Ecto neural progenitor cell (in vitro differentiated cells): ENCODE measurements at places on chromosomes 12 and 14.

GRCh38 chr12:85468356-85469157 is 188.5 kb downstream of the ALX1 start:
- DNase-seq = peak; percentile 55

DNA sequence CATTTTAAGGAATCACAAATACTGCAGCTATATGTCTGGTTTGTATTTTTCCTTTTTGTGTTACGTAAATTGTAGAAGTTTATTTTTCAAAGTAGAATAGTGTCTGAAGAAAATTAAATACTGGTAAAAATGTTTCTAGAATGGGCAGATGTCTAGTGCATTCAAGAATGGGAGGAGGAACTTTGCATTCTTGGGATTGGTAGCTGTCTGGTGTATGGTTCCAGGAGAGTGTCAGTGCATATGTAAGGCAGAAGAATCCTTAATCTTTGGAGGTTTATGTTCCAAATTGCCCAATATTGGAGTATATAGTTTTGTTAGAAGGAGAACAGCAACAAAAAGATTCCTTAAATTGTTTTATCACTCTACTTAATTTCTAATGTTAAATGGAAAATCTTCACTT is 13.5 kb downstream of the PAPOLA start:
- no peak for DNase-seq

- no peak for DNase-seq
Measured at GRCh38 chr12:41468341-41468740, 280.2 kb downstream of the PDZRN4 start.

DNA sequence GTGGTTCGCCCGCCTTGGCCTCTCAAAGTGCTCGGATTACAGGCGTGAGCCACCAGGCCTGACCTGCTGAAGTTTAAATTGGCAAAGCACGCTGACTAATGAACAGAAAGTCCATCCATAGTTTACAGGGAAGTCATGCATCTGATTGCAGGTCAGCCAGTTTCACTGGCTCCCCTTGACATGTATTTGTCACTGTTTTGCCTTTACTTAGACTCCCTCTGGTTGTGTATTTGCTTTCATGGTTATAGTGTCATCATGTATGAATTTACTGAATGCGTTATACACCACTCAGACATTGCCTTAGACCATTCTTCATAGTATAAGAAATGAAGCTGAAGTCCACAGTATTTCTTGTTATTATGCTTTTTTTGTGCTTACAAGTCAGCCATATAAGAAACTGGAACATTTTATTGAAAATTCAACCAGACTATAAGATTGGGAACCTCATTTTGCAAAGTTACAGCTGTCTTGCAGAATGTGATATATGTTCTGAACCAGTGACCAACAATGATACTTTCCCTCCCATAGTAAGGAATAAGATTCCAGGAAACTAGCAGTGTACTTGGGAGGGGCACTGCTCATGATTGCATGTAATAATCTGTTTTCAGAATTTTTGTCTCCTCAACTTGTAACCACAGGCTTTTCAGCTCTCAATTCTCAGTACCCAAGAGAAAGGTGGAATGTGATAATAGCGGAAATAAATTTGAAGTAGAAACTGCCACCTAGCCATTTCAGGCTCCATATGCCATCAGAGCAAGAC is 51.9 kb upstream of the ATF7IP start:
- no peak for DNase-seq

DNA sequence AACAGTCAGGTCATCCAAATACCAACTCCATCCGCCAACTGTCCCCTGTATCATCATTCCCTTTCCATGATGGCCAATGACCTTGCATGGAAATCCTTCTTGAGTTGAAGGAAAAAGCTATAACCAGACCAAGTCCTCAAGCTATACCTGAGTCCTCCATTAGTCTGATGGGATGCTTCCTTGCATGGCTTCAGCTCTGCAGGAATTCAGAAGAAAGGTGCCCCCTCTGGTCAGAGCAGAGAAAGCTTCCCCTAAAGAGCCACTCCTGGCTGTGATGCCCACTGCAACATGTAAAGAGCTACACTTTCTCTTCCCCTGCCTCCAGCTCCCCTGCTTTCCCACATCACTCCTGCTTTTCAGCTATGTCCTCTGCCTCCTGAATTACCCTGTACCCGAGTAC is 43.1 kb upstream of the FKBP4 start:
- peak; percentile 45 for DNase-seq

DNA sequence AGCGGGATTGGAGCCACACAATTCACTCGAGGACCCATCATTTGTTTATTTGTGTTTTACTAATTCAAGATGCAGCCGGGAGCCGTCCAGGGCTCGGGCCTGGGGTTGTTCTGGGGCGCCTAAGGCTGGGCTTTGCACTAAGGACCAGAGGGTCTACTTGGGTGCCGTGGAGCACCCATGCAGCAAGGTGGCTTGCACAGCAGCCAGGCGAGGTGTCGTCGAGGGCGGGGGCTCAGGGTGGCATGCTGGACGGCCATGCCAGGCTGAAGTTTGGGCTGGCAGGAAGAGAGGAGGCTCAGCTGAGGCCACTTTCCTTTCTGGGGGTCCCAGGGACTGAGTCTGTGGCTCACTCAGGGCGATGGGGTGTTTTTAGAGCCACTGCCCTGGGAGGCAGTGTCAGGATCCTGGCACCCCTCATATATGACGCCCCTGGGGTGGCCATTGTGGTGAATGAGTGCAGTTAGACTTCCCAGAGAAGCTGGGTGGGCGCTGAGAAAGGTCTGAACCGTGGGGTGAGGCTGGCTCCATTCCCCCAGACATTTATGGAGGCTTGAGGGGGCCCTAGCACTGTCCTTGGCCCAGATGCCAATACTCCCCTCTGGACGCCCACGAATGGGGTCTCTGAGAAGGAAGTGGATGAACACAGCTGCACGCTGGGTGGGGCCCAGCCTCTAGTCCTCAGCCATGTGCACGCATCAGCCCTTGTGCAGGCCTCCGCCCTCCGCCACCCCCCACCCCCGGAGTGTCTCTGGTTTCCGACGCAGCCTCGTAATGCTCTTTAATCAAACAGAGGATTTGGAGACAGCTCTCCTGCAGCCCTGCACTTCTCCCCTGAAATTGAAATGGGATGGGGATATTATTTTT is 11.3 kb downstream of the MEG3 start:
- no peak for DNase-seq

- no peak for DNase-seq
Measured at GRCh38 chr14:91155626-91156089, 41.8 kb downstream of the DGLUCY start.

DNA sequence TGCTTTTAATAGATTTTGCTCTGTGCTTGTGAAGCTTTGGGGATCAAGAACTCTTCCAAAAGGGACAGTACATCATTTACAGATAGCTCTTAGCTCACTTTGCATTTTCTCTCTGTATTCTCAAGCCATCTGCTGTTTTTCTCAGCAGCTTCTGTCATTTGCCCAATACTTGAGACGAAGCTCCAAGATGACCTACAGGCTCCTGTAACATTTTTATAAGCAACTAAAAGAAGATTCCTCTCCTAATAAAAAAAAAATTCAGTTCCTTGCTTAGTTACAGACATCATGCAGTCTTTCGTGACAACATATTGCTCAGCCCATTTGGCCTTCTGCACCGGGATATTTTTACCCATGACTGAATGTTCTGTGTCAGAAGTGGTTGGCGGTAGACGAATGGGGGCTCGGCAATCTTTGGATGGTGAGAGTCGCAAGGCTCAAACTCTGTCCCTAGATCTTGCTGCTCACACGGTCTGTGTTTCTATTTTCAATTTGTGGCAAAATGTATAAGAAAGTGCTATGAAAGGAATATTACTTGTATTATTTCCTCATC is 215.6 kb downstream of the FSCB start:
- DNase-seq = no peak
